Activated naive CD4-positive, alpha-beta T cell treated with anti-CD3 and anti-CD28 coated beads, Interleukin-2, amount 50 U/mL, for 72 hours (primary cell): ENCODE measurements at places on chromosomes 12 and 14.

- DNase-seq, result no peak
Observed at GRCh38 chr12:25743679-25744215, 190.7 kb upstream of the LMNTD1 start.

- no peak for DNase-seq
Observed at GRCh38 chr14:90924621-90925340, 108.6 kb upstream of the TTC7B start.

DNA sequence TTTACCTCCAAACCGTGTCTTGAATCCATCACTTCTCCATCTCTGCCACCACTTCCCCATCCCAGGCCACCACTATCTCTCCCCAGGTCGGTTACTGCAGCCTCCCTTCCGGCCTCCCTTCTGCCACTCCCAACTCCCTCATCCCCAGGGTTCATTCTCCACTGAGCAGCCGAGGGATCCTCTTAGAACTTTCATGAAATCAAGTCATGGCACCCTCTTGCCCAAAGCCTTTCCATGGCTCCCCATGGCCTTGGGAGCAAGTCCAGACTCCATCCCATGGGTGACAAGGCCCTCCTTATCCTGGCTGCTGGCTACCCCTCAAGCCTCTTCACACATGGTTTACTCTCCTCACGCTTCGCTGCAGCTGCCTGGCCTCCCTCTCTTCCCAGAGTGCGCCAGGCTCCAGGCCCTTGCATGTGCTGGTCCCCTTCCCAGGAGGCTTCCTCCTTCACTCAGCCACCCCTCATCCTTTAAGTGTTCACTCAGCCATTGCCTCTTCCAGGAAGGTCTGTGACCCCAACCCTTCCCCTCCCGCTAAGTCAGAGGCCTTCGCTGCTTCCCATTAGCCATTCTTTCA, 17.9 kb upstream of the SH2B3 start:
- no peak for DNase-seq

GRCh38 chr12:16347391-16348298, at the start of gene MGST1:
Gene MGST1 (plus strand): TSS chr12:16347645. CDS start chr12:16354253, 6,608 bp downstream.
- no peak for DNase-seq

DNA sequence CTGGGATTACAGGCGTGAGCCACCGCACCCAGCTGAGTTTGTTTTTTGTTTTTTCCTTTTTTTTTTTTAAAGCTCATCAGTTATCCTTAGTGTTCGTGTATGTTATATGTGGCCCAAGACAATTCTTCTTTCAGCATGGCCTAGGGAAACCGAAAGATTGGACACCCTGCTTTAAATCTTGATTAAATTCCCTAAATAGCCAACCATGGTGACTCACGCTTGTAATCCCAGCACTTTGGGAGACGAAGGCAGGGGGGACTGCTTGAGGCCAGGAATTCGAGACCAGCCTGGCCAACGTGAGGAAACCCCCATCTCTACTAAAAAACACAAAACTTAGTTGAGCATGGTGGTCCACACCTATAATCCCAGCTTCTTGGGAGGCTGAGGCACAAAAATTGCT, 131.1 kb downstream of the MED13L start:
- DNase-seq, result no peak
